T-helper 2 cell treated with Interferon-gamma antibody and Interleukin-4, amounts not matched to agents 5 μg/mL and 100 μg/mL, for 36 hours (primary cell): ENCODE measurements at places on chromosomes 1 and 21.

DNA sequence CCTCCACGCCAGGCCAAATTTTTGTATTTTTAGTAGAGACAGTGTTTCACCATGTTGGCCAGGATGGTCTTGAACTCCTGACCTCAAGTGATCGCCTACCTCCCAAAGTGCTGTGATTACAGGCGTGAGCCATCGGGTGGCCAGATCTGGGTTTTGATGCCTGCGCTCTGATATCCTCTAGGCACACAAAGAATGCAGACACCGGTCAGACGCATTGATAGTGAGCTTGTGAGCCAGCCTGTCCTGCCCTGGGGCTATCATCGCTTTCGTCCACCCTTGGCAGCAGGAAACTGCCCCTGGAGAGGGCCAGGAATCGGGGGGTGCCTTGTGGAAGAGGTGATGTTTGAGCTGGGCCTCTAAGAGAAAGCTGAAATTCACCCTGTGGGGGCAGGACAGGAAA, 4.0 kb downstream of the FBLIM1 start:
- H3K27me3 ChIP-seq, result peaks cover 27% of the 10 kb centered on the region
- H3K4me1 ChIP-seq, result peaks cover 2% of the 10 kb centered on the region

GRCh38 chr1:119448127-119448511, 33.2 kb downstream of the HSD3B2 start:
- no peak for DNase-seq
- H3K4me1 ChIP-seq, result no peaks in the 10 kb centered on the region
- peaks cover 2% of the 10 kb centered on the region for H3K27me3 ChIP-seq
- H3K36me3 ChIP-seq, result no peaks in the 10 kb centered on the region
- H3K27ac ChIP-seq, result no peak overlapping the region
- no peak overlapping the region for H3K4me3 ChIP-seq

GRCh38 chr1:28246427-28246832, 10.5 kb downstream of the ATP5IF1 start:
- DNase-seq, result no peak
- peaks cover 49% of the 10 kb centered on the region for H3K4me1 ChIP-seq
- peak overlapping the region; percentile 84 for H3K4me3 ChIP-seq
- peak overlapping the region; percentile 92 for H3K27ac ChIP-seq

DNA sequence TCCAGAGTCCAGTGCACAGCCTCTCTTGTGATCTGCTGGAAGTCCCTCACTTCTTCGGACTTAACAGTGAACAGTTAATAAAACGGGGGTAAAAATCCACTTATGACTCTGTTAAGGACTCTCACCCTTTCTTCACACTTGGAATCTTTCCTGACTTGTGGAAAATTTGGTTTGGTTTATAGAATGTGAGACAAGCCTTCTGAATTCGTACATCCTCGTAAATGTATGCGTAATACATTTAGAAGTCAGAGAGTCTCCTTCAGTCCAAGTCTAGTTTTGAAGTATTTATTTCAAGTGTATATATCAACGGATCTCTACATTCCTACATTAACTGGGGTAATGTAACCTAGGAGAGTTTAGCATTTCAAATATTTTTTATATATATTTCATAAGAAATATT, 270.4 kb downstream of the KCNJ6 start:
- peaks cover 17% of the 10 kb centered on the region for H3K27me3 ChIP-seq
- no peaks in the 10 kb centered on the region for H3K36me3 ChIP-seq
- no peak for DNase-seq

DNA sequence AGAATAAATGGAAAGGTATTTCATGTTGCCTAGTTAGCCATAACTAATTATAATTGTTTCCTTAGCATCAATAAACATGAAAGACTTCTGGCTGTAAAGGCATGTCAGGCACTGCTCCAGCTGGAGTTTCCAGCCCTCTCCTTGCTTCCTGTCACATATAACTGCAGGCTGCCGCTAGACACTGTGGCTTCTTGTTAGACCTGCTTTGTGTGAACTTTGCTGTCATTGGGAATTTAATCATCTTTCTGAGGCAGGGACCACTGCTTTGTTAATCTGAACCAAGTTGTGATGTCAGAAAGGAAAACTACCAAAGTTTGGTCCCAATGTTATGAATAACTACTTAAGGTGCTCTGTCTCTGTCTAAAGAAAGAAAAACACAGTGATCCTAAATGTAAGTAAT, 90.3 kb upstream of the DUSP10 start:
- H3K36me3 ChIP-seq, result peaks cover 3% of the 10 kb centered on the region
- no peak for DNase-seq
- H3K4me3 ChIP-seq, result no peak overlapping the region
- no peak overlapping the region for H3K27ac ChIP-seq
- H3K27me3 ChIP-seq, result no peaks in the 10 kb centered on the region
